ENCODE measurements at places on chromosomes 4 and X.

DNA sequence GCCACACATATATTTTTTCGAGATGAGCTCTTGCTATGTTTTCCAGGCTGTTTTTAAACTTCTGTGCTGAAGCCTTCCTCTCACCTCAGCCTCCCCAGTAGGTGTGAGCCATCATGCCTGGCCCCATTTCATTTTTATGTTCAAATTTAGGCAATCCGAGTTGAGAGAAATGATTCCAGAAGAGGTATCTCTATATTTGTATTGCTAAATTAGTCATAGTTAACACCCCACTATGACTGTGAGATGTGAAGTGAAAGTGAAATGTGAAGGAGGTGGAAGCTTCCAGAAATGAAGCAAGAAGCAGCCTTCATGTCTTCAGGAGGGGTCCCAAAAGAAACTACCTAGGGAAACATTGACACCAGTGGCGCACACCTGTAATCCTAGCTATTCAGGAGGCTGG is 17.7 kb downstream of the APELA start:
- no peak for DNase-seq

DNA sequence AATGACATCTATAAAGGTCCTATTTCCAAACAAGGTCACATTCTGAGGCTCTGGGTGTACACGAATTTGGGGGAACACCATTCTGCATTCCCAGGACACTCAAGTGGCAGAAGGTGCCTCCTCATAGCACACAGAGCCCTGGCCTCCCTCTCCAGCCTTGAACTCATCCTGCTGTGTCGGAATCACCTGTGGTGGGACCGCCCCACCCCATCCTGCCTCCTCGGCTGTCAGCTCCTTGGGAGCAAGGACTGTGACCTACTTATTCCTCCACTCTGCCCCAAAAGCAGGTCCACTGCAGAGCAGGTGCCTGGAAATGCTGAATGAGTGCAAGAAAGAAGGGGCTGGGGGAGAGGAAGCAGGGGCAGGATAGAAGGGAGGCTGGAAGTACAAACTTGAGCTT is 33.5 kb downstream of the HTRA3 start:
- DNase-seq = no peak

DNA sequence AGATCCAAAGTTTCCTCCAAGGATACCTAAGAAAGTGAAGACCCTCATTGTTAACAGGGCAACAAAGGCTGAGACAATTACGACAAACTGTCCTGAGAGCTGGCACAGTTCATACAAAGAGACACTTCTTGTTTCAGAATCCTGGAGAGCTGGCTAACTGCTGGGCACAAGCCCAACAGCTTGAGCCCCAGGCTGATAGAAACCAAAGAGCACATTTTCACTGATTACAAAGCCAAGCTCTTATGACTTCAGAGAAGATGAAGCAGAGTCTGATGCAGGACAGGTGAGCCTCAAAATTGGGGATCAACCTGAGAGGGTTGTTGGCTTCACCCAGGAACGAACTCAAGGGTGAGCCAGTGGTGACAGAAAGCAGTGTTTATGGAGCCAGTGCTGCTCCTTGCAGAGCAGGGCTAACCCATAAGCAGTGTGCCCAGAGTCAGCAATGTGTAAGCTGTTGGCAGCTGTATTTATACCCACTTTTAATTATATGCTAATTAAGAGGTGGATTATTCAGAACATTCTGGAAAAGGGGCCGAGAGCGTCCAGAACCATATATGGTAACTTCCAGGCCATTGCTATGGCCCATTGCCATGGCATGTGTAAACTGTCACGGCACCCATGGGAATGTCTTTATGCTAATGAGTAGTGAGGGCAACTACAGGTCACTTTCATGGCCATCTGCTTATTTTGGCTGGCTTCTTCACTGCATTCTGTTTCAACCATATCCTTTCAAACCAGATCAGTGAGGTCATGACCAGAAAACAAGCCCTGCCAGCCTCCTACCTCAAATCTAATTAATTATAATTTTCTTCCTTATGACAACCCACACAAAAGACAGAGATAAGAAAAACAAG is 183.7 kb downstream of the EVC2 start:
- DNase-seq = peak; percentile 3

DNA sequence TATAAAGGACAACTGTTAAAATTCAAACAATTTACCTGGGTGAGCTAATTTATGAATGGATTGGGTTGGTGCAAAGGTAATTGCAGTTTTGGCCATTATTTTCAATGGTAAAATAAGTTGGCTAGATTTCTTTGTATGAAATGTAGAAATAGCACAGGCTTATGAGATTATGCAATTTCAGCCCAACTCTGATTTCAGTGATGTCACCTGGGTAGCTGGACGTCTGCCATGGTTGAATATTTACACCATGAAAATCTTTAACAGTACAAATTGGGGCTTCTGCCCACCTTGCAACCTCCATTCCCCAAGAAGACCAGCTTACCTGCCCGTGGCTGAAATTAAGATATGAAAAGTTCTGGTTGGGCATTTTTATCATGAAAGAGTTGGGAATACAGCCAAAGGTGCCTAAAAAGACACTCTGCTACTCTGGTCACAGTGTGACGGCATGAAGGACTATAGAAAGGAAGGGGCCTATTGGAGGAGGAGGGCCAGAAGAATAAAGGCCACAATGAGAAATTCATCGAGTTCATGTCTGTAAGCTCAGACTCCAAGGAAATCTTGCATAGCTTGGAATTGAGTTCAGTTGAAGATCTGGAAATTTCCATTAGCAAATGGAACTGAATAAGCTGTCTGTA is 29.7 kb downstream of the EGF start:
- no peak for DNase-seq

DNA sequence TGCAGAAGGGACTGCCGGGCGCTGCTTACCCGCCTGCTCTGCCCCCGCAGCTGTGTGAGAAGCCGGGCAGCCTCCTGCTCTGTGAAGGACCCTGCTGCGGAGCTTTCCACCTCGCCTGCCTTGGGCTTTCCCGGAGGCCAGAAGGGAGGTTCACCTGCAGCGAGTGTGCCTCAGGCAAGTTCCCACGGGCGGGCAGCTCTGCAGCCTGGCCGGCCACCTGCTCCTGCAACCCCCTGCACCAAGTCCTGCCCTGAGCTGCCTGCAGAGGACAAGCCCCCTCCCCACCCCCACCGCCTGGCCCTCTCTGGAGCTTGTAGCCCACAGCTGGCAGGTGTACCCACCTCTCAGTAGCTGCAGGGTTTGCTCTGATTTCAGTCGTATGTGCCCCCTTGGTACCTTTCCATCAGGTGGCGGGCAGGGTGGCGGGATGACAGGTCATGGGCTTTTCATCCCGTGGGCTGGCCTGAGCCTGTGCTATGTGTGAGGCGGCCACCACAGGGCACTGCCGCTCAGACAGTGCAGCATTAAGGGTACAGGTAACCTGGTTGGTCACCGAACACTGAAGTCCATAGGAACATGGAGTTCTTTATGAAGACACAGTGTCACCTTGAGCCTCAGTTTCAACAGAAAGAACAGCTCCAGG is 56.6 kb downstream of the NELFA start:
- DNase-seq = no peak
